ENCODE measurements at places on chromosomes 4 and X.

- no peak for DNase-seq
These were observed 5.2 kb upstream of the RBMXL3 start for GRCh38 chrX:115183980-115184379.

DNA sequence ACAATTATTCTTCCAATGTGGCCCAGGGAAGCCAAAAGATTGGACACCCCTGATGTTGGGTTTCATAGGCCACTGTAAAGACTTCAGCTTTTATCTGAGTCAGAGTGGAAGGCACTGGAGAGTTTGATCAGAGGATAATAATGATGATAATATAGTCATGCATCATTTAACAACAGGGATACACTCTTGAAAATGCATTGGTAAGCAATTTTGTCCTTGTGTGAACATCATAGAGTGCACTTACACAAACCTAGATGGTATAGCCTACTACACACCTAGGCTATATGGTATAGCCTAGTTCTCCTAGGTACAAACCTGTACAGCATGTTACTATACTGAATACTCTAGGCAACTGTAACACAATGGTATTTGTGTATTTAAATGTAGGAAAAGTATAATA lies 70.5 kb downstream of the COQ2 start:
- no peak for DNase-seq

DNA sequence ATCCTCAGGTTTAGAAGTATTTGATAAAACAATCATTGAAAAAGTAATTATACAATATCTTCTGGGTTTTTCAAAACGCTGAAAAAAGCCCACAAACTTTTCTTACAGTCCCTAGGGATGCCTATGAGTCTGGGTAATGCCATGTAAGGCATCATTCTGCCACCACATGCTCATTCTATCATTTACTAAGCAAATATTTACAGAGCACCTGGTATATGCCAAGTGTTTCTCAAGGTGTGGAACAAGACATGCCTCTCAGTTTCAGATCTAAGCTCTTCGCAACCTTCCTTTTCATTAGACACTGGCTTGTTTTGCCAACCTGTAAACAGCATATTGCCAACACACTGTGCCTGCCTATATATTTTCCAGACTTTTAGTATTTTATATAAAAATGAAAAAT lies 17.7 kb downstream of the MID1 start:
- DNase-seq, result no peak

DNA sequence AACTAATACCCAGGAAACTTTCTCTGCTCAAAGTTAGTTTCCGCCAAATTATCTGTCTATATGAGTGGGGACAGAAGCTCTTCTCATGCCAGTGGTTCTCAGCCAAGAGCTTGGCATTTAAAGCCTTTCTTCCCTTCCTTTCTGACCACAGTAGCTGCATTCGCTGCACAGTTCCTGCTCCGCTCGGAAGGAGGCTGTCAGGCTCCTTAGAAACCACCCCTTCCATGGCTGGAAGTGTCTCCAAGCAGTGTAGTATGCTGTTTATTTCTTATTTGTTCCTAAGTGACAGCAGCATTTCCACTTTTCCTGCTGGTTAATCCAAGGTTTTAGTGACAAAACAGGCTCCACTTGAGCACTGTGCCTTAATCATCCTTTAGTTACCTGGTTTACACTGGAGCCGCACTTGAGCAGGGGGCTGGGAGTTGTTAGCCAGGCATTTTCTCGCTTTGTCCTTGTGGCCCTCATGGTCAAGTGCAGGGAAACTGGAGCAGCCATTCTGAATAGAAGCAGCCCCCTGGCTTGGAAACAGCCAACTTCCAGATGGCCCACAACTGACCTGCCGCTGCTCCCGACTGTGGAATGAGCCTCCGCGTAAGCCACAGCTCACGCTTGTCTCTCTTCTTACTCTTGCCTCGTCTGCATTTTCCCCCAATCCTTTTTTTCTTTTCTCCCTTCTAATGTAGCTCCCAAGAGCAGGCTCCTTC lies 739.4 kb upstream of the TENM3 start:
- DNase-seq, result no peak

GRCh38 chr4:178102139-178102538 lies 659.9 kb upstream of the AGA start:
- DNase-seq, result no peak

DNA sequence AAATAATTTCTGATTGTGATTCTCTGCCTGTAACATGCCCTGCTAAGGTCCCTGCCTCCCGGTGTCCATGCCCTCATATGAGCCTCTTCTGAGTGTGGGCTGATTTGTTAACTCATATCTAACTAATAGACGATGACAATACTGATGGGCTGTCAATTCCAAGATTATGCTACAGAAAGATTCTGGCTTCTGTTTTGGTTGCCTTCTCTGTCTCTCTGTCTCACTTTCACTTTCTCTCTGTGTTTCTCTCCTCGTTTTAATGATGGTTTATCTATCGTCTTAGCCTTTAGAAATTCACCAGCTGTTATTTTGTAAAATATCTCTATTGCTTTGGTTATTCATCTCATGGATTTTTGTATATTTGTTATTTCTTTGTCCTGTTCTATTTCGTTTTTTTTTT lies 312.5 kb upstream of the ANXA10 start:
- DNase-seq, result peak; percentile 4

GRCh38 chrX:111555406-111555958 lies 44.0 kb downstream of the SERTM2 start:
- DNase-seq, result no peak

GRCh38 chrX:6307156-6307555 lies 78.5 kb upstream of the NLGN4X start:
- no peak for DNase-seq

- peak; percentile 4 for DNase-seq
These were observed 218.2 kb downstream of the IDS start for GRCh38 chrX:149286940-149287349.

GRCh38 chr4:40515398-40516293 lies 114.0 kb downstream of the RBM47 start:
- peak; percentile 24 for DNase-seq

DNA sequence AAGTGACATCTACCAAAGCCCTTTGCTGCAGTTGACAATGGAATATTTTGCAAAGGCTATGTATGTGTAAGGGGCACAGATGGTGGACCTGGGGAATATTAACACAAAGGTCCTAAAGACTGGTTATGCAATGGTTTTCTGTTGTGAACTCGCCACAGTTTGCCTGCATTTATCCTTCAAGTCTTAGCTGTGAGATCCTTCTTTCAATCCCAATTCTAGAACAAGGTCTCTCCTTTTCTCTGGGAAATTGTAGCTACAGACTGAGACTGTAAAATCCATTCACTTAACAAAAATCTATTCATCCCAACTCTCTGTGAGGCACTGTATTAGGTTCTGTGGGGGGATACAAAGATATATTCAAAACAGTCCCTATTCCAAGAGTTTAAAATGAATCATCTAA lies 250.4 kb downstream of the GPM6A start:
- no peak for DNase-seq

DNA sequence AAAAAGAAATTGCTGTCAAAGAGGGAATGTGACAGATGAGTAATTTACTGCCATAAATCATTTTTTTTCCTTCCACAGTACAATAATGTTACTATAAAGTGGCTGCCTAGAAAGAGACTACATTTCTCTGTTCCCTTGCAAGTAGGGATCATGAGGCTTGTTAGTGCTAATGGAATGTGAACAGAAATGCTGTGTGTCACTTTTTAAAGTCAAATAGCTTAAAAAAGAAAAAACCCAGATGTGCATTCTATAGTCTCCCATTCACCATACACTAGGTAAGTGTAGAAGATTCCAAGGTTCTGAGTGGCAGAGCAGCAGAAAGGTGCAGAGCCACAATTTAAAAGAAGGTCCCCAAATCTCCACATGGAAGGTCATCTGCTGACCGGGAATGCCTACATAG lies 328.4 kb downstream of the CAMK2D start:
- DNase-seq, result no peak

DNA sequence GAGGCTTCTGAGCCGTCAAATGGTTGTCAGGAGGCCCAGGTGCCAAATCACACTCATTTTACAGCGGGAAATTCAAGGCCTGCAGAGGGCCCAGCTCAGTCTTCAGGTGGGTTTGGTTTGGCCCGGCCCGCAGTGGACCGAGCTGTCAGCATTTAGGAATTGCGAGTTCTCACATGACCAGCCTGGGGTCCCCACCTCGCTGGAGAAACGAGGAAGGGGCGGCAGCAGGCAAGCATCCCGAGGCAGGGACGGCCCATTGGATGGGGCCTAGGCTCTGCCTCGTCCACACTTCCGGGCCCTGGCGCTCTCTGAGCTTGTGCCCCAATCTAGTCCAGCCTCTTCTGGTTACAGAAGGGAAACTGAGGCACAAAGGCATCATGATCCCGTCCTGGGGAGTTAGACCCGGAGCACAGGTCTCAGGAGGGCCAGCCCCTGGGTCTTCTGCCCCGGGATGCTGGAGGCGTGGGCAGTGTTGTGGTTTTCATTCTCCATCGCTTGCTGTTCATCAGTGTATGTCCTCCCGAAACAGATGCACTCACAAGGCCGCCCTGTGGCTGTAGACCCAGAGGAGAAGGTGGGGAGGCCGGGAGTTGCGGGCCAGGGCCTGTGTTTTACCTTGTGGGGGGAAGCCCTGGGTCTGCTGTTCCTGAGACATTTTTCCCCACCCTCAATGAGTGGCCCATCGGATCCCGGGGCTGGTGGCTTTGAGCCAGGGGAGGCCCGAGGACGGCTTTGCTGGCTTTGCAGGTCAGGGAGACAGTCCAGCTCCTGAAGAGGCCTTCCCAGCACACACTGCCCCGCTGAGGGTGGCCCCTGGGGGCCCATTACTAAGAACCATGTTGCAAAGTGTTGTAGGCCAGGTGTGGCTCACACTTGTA lies 8.9 kb downstream of the PSAPL1 start:
- DNase-seq, result no peak

- DNase-seq, result no peak
These were observed 203.0 kb downstream of the GRIA2 start for GRCh38 chr4:157423526-157424020.

DNA sequence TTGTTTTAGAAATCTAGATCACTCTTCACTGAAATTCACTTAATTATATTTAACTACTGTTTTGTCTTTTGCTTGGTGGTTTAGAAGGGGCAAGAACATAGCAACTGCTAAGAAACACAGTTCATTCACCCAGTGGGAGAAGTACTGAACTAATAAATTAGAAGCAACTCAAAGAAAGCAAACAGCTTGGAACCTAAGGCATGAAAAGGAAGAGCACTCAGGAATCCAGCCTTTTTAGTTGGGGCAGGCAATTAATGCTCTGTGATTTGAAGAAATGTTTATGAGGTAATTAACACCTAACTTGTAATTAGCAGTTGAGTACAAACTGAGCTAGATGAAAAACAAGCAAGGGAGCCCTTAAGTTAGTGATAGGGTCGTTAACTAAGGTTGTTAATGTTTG lies 22.8 kb downstream of the SEPTIN11 start:
- DNase-seq, result no peak

DNA sequence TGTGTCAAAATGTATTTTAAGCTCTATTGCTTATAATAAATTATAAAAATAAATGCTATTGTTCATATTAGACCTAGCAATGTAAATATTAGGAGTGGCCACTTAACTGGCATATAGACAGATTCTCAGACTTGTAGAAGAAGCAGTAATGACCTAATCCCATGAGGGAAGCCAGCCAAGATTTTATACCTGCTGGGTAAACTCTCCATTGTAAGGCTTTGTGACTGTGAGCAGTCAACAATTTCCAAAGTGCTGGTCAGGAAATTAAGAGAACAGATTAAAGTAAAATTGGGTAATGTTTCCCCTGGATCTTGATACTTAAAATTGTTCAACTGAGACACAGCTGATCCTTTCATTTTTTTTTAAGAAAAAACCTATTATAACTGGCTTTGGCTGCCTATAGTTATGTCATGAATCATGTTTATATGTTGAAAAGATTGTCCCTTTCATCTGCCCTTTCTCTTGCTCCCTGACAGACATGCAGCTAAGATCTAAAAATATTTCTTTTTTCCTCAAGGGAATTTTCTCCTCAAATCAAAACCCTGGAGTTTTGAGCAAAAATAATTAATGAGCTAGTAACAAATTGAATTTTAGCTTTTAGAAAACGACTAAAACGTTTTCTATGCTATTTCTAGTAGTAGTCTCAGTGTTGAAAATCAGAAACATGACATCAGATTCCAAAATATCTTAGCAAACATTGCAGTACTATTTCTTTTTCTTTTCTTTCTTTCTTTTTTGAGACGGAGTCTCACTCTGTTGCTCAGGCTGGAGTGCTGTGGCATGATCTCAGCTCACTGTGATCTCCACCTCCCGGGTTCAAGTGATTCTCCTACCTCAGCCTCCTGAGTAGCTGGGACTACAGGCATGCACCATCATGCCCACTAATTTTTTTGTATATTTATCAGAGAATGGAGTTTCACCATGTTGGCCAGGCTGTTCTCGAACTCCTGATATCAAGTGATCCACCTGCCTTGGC lies 77.9 kb downstream of the ADGRL3 start:
- DNase-seq, result no peak

DNA sequence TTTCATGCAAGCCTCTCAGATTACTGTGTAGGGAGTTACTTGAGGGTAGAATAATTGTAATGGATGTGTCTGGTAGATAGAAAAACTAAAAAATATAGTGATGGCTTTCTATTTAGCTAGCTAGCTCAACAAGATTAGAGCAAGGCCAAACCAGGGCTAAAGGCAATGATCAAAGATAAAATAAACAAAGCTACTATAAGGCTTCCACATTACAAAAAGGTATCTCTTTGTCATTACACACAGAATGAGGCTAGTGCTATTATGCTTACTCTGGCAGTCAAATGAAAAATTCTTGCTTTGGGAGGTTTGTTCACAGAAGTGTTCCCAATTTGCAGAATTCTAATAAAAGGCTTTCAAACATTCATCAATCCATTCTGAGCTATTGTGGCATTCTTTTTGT lies 121.6 kb upstream of the HTR2C start:
- no peak for DNase-seq

DNA sequence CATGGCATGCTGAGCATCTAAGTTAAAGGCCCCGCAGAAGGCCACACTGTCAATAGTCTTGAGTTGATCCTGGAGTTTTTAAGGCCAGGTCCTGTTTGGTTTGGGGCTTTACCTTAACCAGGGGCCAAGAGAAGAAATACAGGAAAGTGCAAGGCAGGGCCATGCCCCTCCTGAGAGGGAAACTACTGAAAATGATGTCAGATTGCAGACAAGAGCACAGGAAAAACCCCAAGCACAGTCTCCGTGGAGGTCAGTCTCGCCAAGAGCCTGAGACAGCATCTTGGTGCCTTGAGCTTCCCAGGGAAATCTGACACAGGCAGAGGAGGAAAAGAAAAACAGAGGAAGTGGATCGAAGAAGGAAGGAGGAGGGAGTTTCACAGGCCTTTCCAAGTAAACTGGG lies 32.2 kb upstream of the GATB start:
- no peak for DNase-seq

GRCh38 chrX:120759685-120760084 lies 116.0 kb downstream of the CT47B1 start:
- DNase-seq, result no peak

GRCh38 chr4:53937327-53937726 lies 127.1 kb downstream of the CHIC2 start:
- DNase-seq, result no peak

- DNase-seq, result peak; percentile 7
These were observed 27.5 kb downstream of the POU3F4 start for GRCh38 chrX:83535417-83536196.
